ENCODE measurements at places on chromosomes 16 and 17. TPM values are rescaled to one million over a fixed set of nuclear protein-coding genes. Genes with fewer than 3 reads are reported as not detected.

DNA sequence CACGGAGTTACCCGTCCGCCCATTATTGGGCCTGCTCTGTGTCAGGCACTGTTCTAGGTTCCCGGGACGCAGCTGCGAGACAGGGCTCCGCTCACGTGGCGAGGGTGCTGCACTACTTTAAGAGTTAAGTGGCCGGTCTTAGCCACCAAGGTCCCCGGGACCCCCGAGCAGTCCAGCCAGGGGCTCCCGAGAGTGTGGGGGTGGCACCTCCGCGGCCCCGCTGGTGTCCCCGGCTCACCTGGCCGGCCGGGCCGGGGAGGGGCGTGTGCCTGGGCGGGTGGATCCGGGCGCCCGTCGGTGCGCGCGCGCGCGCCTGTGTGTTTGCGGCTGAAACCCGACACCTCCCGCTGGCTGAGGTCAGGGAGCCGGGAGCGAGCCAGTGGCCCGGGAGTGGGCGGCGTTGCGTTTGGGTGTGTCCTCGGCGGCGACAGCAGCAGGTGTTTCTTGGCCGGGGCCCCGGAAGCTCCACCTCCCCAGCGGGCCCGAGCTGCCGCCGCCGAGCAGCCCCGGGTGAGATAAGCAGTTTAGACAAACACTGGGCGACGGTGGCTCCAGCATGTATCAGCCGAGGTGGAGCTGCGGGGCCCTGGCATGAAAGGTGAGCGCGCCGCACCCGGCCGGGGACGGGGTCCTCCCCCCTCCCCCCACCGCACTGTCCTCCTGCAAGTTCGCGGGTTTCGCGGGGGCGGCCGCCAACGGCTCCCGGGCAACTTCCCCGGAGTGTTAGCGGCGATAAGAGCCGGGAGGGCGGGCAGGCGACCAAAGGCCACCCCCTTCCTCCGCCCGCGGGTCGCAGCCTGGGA, at the start of gene GSE1:
GSE1 (plus strand) TSS at position 522 of the 803 bp plus-strand sequence; CDS start at position 592, 70 bp downstream.
- ATAC-seq, result peak; percentile 53

- ATAC-seq, result no peak
These were observed 27.8 kb downstream of the KNOP1 start for GRCh38 chr16:19690196-19690595.

DNA sequence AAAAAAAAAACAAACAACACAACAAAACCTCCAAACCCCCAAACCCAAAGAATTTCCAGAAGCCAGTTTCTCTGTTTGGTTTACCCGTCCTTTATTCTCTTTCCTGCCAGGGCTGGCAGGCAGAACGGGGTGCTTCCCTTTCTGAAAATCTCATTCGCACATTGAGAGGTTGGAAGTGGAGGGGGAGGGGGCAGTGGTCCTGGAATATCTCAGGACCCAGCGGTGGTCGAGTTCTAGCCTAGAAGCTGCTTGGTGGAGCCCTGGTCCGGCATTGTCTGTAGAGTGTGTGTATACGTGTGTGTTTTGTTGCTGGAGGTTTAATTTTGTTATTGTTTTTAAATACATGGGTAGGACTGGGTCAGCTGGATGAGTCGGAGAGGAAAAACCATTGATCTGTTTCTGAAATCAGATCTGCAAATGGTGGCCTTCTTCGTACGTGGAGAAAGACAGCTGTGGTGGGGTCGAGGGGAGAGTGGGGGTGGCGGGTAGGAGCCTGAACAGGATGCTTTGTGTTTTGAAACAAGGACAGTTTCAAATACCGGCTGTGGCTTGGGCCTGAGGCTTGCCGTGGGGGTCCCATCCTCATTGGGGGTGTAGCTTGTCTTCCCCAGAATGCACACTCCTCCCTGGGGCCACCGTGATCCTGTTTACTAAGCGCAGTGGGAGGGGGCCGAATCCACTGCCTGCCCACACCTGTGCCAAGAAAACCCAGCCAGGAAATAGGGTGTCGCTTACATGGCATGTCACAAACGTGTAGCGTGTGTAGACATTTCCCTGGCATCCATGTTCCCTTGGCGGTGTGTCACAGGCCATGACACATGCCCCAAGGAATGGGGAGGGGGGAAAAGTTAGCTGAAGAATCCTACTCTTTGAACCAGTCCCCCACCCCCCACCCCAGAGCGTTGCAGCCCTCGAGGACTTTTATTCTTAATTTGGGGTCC, 1.6 kb downstream of the CMIP start:
- no peak for ATAC-seq

DNA sequence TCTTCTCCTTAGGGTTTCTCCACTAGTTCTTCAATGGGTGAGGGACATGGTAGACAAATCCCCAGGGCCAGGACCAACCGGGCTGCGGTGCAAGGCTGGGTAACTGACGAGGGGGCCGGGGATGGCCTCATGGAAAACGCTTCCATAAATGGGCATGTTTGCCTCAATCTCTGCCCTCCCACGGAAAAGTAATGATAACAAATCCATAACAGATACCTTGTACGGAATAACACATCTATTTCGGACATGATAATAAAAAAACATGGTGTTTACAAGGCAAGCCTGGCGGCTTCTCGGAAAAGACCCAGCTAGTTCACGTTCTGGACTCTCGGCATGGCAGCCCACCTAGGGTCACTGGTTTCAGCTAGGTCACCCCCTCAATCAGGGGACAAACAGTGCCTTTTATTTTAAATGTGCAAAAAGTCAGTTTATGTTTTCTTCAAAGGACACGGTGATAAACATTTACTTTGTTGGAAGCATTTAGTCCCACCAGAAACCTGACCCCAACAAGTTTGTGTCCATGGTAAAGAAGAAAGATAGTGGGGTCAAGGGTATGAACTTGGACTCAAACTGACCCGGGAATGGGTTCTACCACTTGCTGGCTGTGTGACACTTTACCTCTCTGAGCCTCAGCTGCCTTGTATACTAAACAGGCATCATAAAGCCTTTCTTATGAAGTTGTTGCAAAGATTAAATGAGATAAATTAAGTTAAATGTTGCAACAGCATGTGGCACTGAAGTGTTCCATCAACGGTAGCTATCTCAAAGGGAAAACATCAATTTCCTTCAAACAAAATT, 1.7 kb downstream of the MYH11 start:
- no peak for ATAC-seq

- ATAC-seq, result no peak
These were observed 879 bp upstream of the ACSF2 start for GRCh38 chr17:50424996-50425681.

DNA sequence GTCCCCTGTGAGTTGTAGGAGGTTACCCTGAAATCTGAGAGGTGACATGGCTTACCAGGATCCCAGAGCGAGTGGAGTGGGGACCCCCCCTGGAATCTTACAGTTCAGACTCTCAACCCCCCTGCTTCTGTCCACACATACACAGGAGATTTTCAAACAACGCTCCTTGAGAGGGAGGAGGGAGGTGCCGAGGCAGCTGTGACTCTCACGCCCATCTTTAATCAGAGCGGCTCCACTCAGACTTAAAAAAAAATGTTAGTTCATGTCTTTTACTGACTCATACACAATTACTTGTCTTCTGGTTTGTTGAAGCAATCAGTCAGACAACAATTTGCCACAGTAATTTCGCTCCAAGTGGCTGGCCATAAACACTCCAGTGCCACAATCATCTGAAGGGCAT, 15.4 kb upstream of the TMEM220 start:
- no peak for ATAC-seq

DNA sequence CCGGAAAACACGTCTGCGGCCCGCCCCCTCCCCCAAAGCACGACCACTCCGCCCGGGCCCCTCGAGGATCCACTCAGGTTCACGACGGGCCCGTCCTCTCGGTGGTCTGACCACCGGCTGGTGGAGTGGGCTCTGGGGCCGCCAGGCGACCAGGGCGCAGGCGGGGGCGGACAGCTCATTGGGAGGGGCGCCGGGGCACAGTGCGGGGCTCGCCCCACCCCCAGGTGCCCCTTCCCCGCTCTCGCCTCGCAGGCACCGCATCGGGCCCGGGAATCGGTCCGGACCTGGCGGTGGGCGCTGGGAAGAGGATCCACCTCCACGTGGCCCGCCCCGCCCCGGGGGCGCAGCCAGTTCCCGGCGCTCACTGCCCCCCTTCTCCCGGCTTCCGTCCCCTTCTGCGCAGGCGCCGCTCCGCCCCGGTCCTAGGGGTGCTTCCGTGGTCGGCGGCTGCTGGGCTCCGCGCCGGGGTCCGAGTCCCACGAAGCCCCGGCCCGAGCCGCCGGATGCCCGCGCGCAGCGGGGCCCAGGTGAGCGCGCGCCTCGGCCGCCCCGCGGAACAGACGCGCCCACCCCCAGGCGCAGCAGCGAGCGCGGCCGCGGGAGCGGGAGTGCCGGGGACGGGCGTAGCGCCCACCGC, at the start of gene MPG:
MPG (plus strand) TSS at position 419 of the 637 bp plus-strand sequence; CDS start at position 504, 85 bp downstream.
- ATAC-seq, result peak; percentile 88

DNA sequence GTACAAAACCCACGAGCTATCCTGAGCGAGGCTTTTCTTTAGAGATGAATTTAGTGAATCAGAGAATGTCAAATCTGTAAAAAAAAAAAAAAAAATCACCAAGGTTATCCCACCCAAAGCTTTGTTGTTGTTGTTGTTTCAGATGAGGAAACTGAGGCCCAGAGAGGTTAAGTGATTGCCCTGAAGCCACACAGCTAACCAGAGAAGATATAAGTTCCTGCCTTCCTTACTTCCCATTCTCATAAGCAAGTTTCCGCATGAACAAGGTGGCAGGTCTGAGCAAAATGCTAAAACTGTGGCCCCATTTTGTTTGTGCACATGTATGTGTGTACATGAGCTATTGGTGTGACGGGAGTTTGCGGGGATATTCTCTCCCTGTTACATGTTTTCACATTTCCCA, 352.1 kb upstream of the ZFHX3 start:
- no peak for ATAC-seq

DNA sequence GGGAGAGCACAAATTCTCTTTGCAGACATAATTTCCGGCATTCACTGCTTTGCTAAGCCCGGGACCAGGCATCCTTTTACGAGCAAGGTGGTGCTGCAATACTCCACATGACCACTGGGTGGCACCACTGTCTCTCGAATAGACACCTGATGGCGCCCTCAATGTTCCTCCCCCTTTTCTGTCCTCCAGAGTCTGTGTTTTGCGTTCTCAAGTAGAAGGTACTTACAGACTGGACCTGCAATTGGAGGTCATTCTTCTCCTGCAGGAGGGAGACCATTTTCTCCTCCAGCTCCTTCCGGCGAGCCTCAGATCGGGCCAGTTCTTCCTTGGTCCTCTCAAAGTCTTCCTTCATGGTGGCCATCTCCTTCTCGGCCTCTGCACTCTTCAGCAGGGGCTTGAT, 45.2 kb downstream of the MYH13 start:
- ATAC-seq, result no peak

GRCh38 chr16:28010671-28011070, 52.8 kb downstream of the GSG1L start:
- ATAC-seq, result no peak

- peak; percentile 88 for ATAC-seq
These were observed 37.7 kb downstream of the RNF135 start for GRCh38 chr17:31008374-31009041.

DNA sequence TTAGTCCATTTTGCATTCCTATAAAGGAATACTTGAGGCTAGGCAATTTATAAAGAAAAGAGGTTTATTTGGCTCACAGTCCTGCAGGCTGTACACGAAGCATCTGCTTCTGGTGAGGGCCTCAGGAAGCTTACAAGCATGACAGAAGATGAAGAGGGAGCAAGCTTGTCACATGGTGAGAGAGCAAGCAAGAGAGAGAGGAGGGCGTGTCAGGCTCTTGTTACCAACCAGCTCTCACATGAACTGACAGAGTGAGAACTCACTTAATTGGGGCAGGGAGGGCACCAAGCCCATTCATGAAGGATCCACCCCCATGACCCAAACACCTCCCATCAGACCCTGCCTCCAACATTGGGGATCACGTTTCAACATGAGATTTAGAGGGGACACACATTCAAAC, 1.6 kb downstream of the CHCT1 start:
- ATAC-seq, result no peak

GRCh38 chr17:65220732-65221131, 83.6 kb downstream of the RGS9 start:
- no peak for ATAC-seq

- ATAC-seq, result peak; percentile 67
These were observed 7.5 kb downstream of the LDHD start for GRCh38 chr16:75108792-75109731.

DNA sequence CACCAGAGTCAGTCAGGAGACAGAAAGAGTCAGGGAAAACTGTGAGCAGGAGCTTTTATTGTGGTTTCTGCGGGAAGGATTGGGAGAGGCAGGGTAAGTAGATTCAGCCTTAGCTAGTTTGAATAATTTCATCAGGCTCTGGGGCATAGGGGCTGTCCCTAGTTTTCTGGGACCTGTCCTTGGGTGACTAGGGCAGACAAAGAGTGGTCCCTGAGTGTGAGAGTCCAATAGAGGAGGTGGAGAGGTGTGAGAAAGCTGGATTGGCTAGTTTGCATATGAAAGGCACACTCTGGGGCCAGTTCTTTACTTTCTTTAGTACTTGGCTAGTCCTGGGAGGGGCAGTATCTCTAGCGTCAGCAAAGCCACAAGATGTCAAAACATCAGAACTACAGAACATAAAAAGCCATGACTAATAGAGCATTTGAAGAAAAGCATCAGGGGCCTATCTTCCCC, 255.6 kb downstream of the HS3ST3A1 start:
- peak; percentile 60 for ATAC-seq

DNA sequence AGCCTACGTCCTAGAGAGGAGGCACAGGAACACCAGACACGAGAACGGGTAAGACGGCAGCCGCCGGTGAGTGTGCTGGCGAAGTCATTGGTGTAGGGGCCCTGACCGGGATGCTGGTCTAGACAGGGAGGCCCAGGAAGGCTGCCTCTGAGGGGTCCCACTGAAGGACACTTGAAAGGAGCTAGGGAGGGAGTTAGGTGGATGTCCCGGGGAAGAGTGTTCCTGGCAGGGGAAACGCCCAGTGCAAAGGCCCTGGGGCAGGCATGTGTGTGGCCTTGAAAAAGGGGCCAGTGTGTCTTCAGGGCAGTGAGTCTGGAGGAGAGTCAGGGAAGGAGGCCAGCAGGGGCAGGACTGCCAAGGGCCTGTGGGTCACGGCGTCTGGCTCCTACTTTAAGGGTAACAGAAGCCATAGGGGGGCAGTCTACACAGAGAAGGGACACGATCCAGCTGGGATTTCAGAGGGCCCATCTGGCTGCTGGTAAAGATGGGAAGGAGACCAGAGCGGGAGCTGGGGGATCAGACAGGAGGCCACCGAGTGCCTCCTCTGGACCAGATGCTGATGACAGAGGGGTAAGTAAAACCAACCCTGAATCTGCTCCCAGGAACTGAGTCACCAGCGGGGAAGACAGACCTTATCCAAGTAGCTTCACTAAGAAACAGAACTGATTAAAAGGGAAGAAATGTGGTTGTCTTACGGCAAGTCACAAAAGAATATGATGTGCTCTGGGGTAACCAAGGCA, 115.9 kb downstream of the LITAF start:
- ATAC-seq, result no peak

- ATAC-seq, result no peak
These were observed 216.3 kb downstream of the SPECC1 start for GRCh38 chr17:20225162-20226115.

- ATAC-seq, result no peak
These were observed 39.7 kb downstream of the B9D1 start for GRCh38 chr17:19322861-19323260.

OTOP3 gene
- not detected for total RNA-seq

KRTAP4-6 gene
- not detected for total RNA-seq

PIK3R5 gene
- 47.2 TPM for total RNA-seq

TBC1D28 gene
- not detected for total RNA-seq

CEMP1 gene
- total RNA-seq, result not detected

ACSM3 gene
- total RNA-seq, result 15.1 TPM

KCNJ16 gene
- total RNA-seq, result not detected

RANBP10 gene
- total RNA-seq, result 21.0 TPM

All from activated T-helper 17 cell treated with anti-CD3 and anti-CD28 coated beads, Interleukin-2, amount 50 U/mL, for 72 hours (primary cell).